ENCODE measurements at places on chromosomes 12 and 14.

GRCh38 chr12:83997423-83997822 is 915.2 kb downstream of the SLC6A15 start:
- DNase-seq = no peak
- H3K4me1 ChIP-seq = no peaks in the 10 kb centered on the region
- H3K27me3 ChIP-seq = no peaks in the 10 kb centered on the region
- H3K36me3 ChIP-seq = no peaks in the 10 kb centered on the region
- H3K4me3 ChIP-seq = no peak overlapping the region
- H3K27ac ChIP-seq = no peak overlapping the region

GRCh38 chr12:96078231-96079135 is 43.1 kb upstream of the LTA4H start:
- no peaks in the 10 kb centered on the region for H3K27me3 ChIP-seq
- H3K4me1 ChIP-seq = no peaks in the 10 kb centered on the region
- H3K36me3 ChIP-seq = no peaks in the 10 kb centered on the region

GRCh38 chr14:61625165-61625564 is 70.1 kb upstream of the HIF1A start:
- H3K4me1 ChIP-seq = peaks cover 11% of the 10 kb centered on the region
- H3K4me3 ChIP-seq = no peak overlapping the region
- H3K27ac ChIP-seq = no peak overlapping the region
- DNase-seq = no peak
- no peaks in the 10 kb centered on the region for H3K36me3 ChIP-seq

DNA sequence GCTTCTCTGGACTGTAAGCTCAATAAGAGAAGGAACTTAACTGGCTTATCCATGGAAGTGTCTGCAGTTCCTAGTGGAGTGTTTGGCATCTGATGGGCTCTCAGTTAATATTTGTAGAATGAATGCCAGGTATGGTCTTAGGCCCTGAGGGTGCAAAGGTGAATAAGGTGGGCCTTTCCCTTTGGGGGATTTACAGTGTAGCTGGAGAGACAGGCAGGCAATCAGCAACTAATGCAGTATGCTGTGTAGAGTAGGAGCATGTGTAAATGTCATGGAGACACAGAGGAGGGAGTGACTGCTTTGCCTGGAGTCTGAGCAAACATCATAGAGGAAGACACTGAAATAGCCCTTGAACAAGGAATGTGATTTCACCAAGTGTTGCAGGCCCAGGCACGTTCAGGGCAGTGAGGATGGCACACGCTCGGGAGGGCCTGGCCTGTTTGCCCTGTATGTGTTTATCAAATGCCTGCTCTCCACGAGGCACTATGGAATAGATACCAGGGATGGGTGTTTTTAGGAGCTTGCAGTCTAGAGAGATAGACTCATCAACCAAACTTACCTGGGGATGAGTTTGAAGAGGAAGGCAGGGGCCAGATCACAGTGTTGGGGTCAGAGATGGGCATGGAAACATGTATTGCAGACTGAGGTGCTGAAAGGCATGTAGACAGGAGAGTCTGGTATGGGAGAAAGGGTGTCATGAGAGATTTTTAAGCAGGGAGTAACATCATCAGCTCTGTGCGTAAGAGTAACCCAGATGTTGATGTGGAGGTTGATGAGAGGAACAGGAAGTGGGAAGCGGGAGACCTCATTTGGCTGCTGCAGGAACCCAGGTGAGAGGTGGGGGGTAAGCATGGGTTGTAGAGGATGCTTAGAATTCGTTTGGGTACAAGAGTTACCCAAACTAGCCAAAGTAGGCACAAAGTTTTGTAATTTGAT is 54.1 kb downstream of the PLXNC1 start:
- H3K36me3 ChIP-seq = no peaks in the 10 kb centered on the region
- H3K4me3 ChIP-seq = no peak overlapping the region
- no peak overlapping the region for H3K27ac ChIP-seq
- peaks cover 32% of the 10 kb centered on the region for H3K4me1 ChIP-seq

- H3K27me3 ChIP-seq = no peaks in the 10 kb centered on the region
- H3K27ac ChIP-seq = no peak overlapping the region
- no peaks in the 10 kb centered on the region for H3K36me3 ChIP-seq
- peaks cover 4% of the 10 kb centered on the region for H3K4me1 ChIP-seq
- no peak for DNase-seq
Measured at GRCh38 chr12:75783093-75783877, 248.3 kb downstream of the PHLDA1 start.

DNA sequence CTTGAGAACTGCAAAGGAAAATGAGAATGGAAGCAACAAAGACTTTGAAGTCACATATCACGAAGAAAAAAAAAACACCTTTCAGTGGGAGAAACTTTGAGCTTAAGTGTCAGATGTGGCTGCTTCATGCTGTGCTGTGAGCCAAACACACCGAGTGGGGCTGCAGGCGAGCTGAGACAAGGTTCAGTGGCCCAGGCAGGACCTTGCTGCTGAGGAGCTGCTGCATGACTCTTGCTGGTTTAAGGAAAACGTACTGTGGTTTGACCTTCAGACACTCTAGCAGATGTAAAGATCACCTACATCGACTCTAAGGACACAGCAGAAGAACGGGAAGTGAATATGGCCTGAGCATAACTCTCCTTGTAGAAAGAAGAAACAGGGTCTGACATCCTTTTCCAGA is 118.1 kb upstream of the OR4E1 start:
- H3K36me3 ChIP-seq = no peaks in the 10 kb centered on the region
- no peaks in the 10 kb centered on the region for H3K27me3 ChIP-seq
- DNase-seq = no peak
- no peak overlapping the region for H3K27ac ChIP-seq

DNA sequence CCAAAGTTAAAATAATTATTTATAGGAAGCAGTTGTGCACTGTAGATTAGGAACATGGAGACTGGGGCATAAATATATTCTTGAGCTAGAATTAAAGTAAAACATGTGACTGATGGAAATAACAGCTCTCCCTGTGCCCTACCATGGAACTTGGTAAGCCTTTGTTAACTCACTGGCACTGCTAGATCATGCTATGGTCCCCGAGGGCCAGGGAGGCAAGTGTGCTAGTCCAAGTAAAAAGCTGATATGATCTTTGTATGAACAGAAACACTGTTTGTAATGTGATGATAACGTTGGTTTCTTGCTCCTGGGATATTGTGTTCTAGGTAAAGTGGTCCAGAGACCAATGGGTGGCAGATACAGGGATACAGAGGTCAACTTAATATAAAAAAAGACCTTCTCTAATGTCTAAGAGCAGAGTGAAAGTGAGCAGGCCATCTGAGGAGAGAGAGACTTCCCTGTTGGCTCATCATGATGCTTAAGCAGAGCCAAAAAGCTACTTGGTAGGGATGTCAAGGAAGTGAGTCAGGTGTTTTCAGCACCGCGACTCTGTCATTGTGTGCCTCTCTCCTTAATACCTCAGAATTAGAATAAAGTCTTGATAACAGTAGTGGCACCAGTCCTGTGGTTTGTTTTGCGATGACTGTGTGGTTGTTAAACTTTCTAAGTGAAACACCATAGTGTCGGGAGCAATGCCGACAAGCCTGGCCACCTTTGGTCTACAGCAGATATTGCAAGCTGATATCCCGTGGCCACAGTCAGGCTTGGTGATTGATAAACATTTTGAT is 27.6 kb downstream of the BICD1 start:
- DNase-seq = peak; percentile 50
- H3K36me3 ChIP-seq = no peaks in the 10 kb centered on the region
- no peaks in the 10 kb centered on the region for H3K27me3 ChIP-seq
- peak overlapping the region; percentile 56 for H3K27ac ChIP-seq

GRCh38 chr12:46154221-46154985 is 114.4 kb downstream of the SLC38A1 start:
- H3K4me3 ChIP-seq = no peak overlapping the region
- no peak overlapping the region for H3K27ac ChIP-seq
- no peaks in the 10 kb centered on the region for H3K27me3 ChIP-seq
- no peak for DNase-seq
- no peaks in the 10 kb centered on the region for H3K4me1 ChIP-seq

DNA sequence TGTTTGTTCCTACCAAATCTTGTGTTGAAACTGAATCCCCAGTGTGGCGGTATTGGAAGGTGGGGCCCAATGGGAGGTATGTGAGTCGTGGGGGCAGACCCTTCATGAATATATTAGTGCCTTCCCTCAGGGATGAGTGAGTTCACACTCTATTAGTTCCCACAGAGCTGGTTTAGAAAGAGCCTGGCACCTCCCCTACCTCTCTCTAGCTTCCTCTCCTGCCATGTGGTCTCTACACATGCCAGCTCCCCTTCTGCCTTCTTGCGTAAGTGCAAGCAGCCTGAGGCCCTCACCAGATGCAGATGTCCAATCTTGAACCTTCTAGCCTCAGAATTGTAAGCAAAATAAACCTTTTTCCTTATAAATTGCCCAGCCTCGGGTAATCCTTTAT is 105.8 kb downstream of the SPTSSA start:
- H3K27me3 ChIP-seq = no peaks in the 10 kb centered on the region
- H3K4me3 ChIP-seq = no peak overlapping the region
- H3K27ac ChIP-seq = no peak overlapping the region
- H3K36me3 ChIP-seq = no peaks in the 10 kb centered on the region

DNA sequence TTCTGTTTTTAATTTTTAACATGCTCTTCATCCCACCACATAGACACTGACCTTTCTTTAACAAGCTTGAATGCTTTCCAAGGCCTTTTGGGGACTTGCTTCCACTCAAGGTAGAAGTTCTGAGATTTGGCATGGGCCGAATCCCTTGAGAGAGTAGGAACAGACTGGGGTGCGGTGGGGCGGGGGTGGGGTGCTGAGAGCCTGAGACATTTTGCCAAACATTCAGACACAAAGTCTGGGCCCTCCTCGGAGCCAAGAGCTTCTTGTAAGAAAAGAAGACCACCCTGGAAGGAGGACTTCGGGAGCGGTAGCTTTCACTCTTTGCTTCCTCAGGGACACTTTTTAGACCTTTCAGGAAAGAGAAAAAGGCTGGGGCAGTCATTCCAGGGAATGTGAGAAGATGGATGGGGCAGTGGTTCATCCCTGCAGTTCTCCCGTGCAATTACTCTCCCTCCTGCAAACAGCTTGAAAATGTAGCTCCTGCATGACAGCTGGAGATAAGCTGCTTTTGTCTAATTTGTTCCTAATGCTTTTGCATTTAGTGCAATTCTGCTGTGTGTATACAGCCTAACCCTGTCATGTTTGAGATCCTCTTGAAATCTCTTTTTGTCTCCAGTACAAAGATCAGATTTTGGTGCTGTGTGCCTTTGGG is 16.3 kb upstream of the MYO1H start:
- no peak overlapping the region for H3K27ac ChIP-seq
- H3K27me3 ChIP-seq = no peaks in the 10 kb centered on the region
- DNase-seq = no peak
- no peaks in the 10 kb centered on the region for H3K36me3 ChIP-seq
- H3K4me3 ChIP-seq = no peak overlapping the region

GRCh38 chr14:75147423-75148071 is 20.7 kb upstream of the NEK9 start:
- peak overlapping the region; percentile 50 for H3K27ac ChIP-seq
- peaks cover 8% of the 10 kb centered on the region for H3K4me1 ChIP-seq
- peaks cover 13% of the 10 kb centered on the region for H3K36me3 ChIP-seq
- DNase-seq = peak; percentile 81

DNA sequence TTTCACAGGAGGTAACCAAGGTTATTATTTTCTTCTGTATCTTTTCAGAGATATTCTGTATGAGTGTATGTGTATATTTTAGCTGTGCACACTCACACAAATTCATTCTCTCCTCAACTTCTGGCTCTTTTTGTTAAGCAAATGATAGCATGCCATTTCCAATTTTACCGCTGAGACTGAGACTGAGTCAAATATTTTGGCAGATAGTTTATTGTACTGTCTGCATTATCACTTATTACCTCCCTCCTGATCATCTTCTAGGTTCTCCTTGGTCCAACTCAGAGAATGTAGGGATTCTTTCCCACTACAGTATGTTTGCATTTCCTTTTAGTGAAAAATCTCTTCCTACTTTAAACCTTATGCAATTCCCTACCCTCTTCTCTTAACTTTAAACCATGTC is 33.3 kb downstream of the DACT1 start:
- DNase-seq = no peak
- H3K36me3 ChIP-seq = no peaks in the 10 kb centered on the region
- H3K4me3 ChIP-seq = no peak overlapping the region
- H3K27me3 ChIP-seq = no peaks in the 10 kb centered on the region
- no peak overlapping the region for H3K27ac ChIP-seq

GRCh38 chr14:75917322-75917945 is 64.4 kb downstream of the TGFB3 start:
- peak; percentile 27 for DNase-seq
- no peaks in the 10 kb centered on the region for H3K27me3 ChIP-seq
- no peak overlapping the region for H3K4me3 ChIP-seq
- H3K4me1 ChIP-seq = 0 out of 2 replicates have a peak, but pooled peaks cover 12% of the 10 kb centered on the region
- H3K27ac ChIP-seq = no peak overlapping the region
- no peaks in the 10 kb centered on the region for H3K36me3 ChIP-seq

DNA sequence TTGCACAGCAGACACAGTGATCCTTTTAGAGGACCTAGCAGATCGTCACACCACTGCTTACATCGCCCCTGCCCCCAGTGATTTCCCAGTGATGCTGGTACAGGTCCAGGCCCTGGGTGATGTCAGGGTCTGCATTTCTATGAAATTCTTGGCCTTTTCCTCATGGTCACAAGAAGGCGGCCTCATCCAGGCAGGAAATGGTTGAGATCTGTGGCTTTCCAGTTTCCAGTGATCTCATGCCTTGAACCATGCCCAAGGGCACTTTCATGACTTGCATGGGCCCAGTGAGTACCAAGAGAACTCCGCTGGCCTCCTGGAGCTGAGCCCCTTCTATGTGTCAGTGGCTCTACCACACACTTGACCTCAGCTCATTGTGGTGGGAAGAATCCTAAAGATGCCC is 41.9 kb upstream of the BDKRB2 start:
- no peak overlapping the region for H3K27ac ChIP-seq
- no peak overlapping the region for H3K4me3 ChIP-seq
- H3K4me1 ChIP-seq = no peaks in the 10 kb centered on the region

DNA sequence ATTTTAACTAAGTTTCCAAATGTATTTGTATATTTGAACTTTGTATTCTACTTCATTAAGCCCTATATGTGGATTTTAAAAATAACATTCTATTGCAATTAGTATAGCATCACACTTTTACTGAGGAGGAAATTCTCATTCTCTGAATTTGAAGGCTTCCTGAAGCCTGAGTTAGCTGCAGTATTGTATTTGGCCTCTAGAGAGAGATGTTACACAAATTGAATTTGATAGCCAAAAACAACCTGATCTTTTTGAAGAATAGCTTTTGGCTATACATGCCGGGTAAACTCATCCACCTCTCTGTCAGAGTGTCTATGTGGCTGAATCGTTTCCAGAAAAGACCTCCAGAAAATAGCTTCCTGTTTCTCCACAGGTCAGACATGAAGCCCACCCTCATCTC is 316.5 kb upstream of the OR4E1 start:
- H3K36me3 ChIP-seq = no peaks in the 10 kb centered on the region
- no peaks in the 10 kb centered on the region for H3K27me3 ChIP-seq
- no peaks in the 10 kb centered on the region for H3K4me1 ChIP-seq
- peak; percentile 50 for DNase-seq

- H3K36me3 ChIP-seq = no peaks in the 10 kb centered on the region
- H3K27me3 ChIP-seq = no peaks in the 10 kb centered on the region
- H3K4me1 ChIP-seq = peaks cover 11% of the 10 kb centered on the region
- H3K4me3 ChIP-seq = peak overlapping the region; percentile 91
- H3K27ac ChIP-seq = no peak overlapping the region
Measured at GRCh38 chr14:34460295-34460694, 1.7 kb downstream of the SPTSSA start.
